Epithelial cell of esophagus (primary cell): ENCODE measurements at places on chromosomes 11 and 22.
A peak's percentile ranks its signal among the peaks of the same experiment; 100 is the strongest.

DNA sequence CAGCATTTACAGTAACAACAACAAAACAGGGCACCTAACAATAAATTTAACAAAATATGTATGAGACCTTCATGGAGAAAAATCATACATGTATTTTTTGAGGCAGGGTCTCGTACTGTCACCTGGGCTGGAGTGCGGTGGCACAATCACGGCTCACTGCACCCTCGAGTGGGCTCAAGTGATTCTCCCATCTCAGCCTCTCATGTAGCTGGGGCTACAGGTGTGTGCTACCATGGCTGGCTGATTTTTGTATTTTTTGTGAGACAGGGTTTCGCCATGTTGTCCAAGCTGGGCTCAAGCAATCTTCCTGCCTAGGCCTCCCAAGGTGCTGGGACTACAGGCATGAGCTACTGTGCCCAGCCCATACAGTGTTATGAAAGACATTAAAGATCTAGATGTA, 278.1 kb downstream of the SWAP70 start:
- no peak for DNase-seq

- no peak for DNase-seq
These were observed 1.7 kb upstream of the CHRM1 start for GRCh38 chr11:62922653-62923431.

- DNase-seq = no peak
These were observed 767.3 kb downstream of the FAM181B start for GRCh38 chr11:81966340-81966739.

DNA sequence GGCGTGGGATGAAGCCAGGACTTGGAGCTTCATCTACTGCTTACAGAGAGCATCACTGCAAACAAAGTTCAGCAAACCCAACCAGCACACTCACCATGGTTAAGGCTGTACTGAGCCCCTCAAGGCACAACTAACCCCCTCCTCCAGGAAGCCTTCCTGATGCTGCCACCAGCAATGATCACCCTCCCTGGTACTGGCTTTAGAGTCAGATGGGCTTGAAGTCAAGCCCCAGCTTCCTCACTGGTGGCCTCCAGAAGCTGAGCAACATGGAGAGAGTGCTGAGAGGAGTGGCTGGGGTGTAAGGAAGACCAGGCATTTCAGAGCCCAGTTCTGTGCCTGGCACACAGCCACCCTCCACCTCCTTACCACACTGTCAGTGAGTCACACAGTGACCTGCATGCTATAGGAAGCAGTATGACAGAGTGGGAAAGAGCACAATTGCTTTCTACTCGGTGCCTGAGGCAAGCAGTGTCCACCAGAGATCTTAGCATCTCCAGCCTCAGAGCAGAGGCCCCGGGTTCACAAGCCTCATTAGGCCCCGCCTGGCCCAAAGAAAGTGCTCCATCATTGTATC, 24.7 kb upstream of the BAIAP2L2 start:
- DNase-seq = peak; percentile 95

DNA sequence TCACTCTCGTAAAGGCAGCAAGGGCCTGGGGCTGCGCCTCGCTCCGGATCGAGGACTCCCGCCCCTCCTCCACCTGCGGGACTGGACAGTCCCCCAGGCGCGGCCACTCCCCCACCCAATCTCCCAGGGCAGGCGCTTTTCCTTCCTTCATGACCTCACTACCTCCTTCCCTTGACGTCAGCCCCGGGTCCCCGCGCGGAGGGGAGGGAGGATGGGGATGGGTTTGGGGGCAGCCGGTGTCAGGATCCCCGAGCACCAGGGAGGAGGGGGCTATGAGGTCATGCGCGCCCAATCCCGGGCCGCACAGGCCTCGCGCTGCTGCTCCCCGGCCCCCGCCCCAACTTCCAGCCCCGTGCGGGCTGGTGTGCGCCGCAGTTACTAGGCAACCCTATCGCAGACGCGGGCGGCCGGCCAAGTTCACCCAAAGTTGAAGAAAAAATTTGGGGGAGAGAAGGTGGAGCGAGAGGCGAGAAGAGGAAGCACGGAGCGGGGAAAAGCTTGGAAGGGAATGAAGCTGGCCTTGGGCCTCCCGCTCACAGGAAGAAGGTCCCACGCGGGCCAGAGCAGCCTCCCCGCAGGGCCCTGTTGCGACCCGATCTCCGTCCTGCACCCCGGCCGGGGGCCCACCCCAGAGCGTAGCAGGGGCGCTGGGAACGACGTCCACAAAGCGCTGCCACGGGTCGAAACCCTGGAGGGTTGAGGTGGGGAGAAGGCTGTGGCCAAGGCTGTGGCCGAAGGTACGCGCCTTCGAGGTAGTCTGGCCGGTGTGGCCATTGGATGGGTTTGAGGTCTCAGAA, 8.3 kb downstream of the WT1 start:
- no peak for DNase-seq

DNA sequence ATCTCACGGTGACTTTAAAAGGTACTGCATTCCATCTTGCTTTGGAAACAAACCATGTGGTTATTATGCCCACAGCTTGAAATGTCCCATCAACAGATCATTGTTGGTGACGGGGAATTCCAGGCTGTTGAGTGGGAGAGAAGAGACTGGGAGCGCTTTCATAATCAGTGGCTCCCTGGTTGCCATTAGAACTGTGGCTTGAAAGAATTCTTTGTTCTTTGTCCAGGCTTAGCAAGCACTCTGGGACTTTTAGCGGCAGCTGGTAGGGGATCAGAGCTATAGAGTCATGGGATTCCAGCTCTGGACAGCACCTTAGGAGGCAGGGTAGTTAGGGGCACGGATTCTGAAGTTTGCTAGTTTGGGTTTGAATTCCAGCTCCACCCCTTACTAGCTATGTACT, 22.0 kb downstream of the MMP20 start:
- DNase-seq = peak; percentile 62

- DNase-seq = no peak
These were observed 37.0 kb downstream of the TRIOBP start for GRCh38 chr22:37733625-37734401.
